ENCODE measurements at places on chromosomes 2 and 18.

DNA sequence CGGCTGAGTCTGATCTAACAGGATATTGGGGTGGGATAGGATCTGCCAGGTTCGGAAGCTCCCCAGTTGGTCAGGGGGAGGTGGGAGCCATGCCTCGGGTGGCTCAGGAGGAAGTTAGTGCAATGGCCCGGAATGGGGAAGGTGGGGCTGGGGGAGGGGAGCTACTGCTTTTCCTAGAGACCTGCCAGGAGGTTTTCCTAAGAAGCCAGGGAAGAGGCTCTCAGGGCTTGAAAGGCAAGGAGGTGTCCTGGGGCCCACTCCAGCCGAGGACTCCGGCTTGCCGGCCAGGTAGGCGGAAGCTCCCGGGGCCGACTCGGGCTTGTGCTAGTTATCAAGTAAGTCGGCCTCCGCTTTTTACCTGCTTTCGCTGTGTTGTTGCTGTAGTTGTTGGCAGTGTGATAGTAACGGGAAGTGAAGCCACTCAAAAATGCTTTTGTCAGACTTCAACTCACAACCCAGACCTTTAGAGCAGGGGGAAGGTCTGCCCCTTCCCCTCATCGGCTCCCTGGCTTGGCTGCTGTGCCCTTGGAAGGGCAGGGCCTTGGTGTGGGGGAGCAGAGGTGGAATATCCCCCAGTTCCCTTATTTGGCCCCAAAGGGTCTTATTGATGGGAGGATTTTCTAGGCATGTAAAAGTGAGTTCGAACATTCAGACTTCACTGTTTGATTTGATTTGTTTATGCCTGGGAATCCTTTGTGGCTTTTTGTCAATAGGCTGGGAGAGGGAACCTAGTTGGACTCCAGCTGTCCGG lies 5.4 kb downstream of the GDF7 start:
- DNase-seq = no peak

- no peak for DNase-seq
Observed at GRCh38 chr2:23561088-23561487, 176.1 kb downstream of the KLHL29 start.

DNA sequence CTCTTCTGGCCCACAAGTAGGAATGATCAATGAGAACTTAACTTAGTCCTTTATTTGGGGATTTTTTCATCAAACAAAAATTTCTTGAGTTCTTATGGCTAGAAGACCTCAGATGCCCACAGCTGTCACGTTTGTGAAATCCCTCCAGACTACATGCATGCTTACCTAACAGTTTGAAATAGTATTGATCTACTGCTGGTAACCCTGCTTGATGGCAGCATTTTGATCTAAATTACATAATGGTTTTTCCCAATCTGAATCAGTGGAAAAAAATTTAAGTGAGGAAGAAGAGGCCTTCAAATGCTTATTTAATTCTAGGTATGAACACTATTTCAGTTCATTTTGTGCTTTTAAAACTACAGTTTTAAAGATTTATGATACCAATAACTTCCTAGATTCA lies 13.9 kb downstream of the ERMN start:
- no peak for DNase-seq

GRCh38 chr2:67854798-67855197 lies 208.0 kb downstream of the C1D start:
- DNase-seq = no peak

DNA sequence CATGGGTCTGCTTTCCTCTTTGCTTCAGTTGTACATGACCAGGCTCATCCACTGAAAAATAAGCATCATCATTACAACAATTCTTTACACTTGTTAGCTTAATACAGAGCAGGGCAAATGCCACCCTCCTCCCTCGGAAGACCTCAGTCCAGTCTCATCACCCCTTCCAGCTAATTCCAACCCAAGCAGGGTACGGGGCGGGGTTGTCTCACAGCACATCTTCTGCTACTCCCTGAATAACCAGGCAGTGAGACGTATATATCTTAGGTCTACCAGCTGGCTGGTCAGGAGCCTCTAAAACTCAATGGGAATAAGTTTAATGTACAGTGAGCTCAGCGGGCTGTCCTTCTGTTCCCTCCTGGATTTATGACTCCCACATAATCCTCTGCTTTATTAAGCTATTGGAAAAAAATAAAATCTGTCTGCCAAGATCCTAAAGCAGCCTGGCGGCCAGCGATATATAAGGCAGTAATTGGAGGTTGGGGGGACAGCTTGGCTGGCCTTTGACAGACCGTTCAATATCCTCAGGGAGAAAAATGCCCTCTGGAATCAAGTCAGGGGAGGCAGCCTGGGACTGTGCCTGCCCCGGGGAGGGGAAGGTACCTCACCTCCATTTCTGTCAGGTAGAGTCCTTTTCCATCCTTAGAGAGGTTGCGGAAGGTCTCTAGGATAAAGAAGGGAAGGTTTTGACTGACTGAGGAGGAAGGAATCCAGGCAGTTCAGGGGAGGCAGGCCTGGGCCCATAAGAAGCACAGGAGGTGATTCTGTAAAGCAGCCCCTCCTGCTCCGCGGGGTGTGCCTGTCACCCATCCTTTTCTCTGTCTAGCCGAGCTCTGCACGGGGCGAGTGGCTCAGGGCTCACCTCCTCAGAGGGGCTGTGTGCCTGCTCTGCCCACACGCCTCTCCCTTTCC lies 76.3 kb downstream of the CAPN13 start:
- DNase-seq = no peak

DNA sequence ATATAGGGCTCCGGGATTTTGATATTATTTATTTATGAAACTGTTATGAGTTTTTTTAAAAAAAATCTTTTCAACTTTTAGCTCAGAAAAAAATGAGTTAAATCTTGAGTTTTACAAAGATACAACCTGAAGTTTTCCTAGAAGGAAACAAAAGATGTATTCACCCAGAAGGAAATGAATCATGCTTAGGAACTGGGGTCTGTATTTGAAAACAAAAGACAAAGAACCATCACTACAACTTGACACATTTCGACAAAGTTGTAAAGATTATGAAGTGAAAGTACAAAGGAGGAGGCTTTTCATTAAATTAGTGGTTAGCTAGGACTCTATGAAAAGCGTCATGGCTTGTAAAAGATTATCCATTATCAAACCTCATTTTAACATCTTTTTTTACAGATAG lies 143.3 kb downstream of the PDE1A start:
- DNase-seq = no peak

Data from stimulated activated CD4-positive, alpha-beta T cell treated with anti-CD3 and anti-CD28 coated beads, Interleukin-2, amount 100 ng/mL, for 4 hours (primary cell).